NCI-H2107 (cell line): ENCODE measurements at places on chromosomes 6 and 20.

GRCh38 chr6:52566853-52567279 lies 10.0 kb downstream of the TRAM2 start:
- DNase-seq: no peak

GRCh38 chr6:22064558-22064957 lies 232.3 kb downstream of the PRL start:
- DNase-seq: no peak

DNA sequence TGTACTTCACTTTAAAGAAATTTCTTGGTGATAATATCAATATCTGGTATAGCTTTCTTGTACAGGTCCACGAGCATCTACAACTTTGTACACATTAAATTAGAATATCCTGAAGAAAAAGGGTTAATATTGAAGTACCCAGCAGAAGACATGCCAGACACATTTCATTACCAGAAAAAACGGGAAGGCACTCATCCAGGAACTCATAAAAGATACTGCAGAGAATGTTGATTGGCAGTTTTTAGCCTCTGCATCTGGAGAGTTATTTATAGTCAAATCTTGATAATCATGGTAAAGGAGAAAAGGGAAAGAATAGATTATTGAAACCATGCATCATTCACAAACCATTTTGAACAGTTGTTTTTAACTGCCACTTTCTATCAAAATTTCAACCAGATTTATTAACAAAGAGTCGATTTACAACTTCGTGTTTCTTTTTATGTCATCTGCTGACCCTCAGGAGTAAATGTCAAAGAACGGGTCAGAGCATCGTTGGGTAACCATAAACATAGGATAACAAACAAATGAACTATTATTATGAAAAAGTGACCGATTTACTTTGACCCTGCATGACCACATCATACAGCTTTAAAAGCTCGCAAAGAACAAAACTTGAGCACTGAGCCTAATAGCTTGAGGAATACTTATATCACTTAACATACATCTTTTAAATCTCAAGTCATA lies 229.2 kb upstream of the SGK1 start:
- DNase-seq: no peak

GRCh38 chr6:150345781-150346180 lies 23.0 kb upstream of the IYD start:
- DNase-seq: no peak

- DNase-seq: no peak
These were observed 276.0 kb downstream of the NRN1 start for GRCh38 chr6:5730585-5731263.

- no peak for DNase-seq
These were observed 122.1 kb downstream of the TIAM2 start for GRCh38 chr6:155117256-155117655.

DNA sequence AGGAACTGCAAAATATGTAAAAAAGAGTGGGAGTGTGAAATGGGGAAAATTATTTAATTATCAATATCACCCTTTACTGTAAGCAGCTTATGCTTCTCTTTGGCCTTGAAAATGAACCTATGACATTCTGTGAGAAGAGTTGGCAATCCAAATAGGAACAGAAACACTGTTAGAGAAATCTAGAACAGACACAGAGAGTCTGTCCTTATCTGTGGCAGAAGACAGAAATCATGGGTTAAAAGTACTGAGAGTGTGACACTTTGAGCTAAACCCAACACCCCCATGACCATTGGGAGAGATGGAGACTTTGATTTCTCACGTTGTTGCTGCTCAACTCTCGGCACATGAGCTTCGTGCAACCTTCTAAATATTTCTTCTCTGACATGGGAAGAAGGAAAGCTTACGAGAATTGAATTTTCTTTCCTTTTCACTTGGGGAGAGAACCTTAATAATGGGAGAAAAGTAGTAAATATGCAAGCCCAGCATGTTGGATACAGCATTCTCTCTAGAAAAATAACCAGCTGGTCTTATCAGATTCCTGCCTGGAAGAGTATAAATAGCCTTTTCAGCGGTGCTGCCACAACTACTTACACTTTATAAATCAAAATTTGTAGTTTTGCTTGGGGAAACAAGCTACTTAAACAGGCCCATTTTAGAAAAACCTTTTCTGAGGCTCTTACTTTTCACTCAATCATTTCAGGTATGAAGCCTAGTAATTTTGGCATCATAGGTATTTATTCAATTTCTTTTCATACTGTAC lies 49.4 kb upstream of the NOX3 start:
- DNase-seq: no peak

DNA sequence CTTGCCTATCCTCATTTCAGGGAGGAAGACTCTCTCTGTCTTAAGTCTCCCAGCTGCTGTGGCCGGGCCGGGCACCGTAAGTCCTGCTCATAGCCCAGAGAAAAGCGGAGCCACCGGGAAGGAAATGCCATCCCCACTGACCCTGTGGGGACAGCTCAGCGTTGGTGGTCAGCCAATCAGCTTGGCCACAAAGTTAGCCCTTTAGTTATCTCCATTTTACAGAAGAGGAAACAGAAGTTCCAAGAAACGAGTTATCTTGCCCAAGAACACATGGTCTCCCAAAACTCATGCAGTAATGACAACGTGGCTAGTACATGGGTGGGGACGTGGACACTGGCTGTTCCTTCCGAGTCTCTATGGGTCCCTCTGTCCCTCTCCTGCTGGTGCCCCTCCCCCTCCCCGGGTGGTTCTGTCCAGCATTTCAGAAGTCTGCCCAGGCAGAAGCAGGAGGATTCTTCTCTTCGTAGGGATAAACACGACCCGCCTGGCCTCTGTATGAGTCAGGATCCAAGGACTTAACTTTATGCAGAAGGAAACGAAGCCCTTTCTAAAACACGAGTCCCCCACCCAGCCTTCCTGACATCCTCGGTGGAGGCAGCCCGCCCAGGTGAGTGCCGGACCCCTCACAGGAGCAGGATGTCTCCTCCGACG lies 273.8 kb downstream of the CDH4 start:
- DNase-seq: no peak
